RPMI7951 (cell line): ENCODE measurements at places on chromosomes 5 and 9. TPM values are rescaled to one million over a fixed set of nuclear protein-coding genes. Genes with fewer than 3 reads are reported as not detected.

The SMU1 gene
- 27.5 and 28.1 TPM in 2 replicates for total RNA-seq

The STKLD1 gene
- total RNA-seq, result 1.5 and 1.7 TPM in 2 replicates

The EPB41L4A gene
- under 0.01 and 0.12 TPM in 2 replicates for total RNA-seq

The C9orf40 gene
- 7.9 and 8.6 TPM in 2 replicates for total RNA-seq

The SMIM33 gene
- total RNA-seq, result not detected in 2 replicates

The KLF4 gene
- total RNA-seq, result 4.9 and 5.0 TPM in 2 replicates

The TAS2R1 gene
- total RNA-seq, result not detected in 2 replicates

The NFX1 gene
- total RNA-seq, result 14.0 and 16.3 TPM in 2 replicates

- no peak for DNase-seq
Measured at GRCh38 chr9:77960356-77961153, 71.1 kb downstream of the GNAQ start.

DNA sequence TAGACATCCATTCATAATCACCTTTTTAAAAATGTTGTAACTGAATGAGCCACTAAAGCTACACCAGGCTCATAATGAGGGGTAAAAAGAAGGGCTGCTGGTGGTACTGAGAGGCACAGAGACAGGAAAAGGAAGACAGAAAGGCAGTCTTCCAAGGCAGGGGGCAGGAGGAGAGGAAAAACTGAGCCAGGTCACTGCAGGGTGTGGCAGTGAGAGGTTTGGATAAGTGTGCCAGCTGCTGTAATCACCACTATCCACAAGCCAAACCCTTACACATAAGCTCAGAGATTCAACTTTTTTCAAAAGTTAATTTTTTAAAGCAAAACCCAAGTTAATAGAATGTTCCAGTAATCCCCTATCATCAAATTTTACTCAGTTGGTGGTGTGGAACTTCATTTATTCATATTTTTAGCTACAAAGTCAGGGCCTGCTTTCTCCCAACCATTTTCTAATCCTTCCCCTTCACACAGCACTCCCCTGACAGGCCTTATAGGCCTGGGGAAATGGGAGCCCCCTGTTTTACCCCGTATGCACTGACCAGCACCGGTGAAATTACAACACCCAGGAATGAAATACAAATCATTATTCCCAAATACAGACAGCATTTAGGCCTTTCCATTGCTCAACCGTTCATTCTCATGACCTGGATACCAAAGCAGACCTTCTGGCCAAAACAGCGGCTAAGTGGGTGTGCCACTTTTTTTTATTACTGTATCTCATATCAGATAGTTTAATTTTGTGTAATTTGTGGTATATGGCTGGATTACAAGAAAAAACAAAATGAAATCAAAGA is 76.3 kb downstream of the EFNA5 start:
- DNase-seq, result no peak

DNA sequence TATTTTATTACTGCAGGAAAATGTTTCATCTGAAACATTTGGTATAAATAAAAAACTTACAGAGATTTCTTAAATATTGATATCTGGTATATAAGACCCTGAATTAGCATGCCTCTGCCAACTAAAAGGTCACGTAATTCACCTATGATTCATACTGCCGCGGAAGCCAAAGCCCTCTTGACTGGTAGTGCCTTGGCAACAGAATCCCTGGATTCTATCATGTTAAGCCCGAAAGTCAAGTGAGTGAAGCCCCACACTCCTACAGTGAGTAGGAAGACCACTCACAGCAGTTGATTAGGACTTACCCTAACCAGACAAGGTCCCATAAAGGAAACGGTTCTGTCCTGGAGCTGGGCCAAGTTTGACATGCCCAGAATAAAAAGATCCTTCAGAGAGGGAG is 175.6 kb upstream of the NREP start:
- peak; percentile 71 for DNase-seq

DNA sequence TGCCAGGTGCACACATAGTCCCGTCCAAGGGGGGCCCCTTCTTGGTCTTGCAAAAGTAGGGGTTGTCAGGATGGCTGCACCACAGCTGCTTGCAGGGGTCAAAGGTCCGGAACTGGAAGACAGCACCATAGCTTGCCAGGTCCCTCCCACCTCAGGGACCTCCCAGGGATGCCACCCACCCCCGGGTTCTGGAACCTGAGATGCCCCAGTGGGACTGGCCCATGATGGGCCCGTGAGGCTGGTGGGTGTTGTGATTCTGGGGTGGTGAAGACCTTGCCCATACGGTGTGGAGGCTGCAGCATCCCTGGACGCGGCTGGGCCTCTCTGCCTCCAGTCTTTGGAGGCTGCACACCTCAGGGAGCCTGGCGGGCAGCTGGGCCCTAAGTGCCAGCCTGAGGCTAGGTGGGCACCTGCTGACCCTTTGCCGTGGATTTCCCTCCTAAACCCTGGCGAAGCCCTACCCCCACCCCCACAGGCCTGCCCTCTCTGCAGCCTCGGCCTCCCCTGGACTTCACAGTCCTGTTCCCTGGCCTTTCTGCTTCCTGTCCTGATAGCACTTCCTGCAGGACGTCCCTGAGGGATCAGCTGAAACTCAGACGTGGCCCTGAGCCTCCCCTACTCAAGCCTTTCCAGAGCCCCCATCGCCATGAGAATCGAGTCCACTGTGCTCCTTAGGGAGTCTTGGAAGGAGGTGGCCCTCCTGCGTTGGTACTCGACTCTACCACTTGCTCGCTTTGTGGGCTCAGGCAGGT is 92.1 kb downstream of the ZNF354C start:
- DNase-seq, result no peak

DNA sequence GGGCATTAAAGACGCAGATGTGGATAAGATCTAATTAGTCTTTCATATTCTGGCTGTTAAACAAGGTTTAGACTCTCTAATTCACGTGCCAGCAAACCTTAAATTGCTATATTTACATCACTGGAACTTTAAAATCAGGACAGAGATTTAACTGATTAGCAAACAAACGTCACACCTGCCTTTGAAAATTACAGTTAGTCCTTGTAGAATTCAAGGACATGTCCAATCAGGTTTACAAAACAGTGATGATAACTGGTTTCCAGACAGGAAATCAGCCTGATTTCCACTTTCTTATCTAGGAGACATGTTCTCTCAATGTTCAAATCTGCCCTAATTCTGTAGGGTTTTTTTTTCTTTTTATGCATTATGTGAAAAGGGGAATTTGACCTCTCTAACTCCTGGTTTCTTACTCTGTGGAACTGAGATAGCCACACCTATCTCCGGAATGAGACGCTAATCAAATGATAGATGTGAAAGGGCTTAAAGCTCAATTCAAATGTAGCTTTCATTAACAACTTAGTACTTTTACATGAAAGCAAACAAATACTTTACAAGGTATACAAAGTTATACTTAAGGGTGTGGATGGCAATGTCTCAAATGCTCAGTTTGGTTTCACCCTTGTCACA is 26.5 kb downstream of the SPINK5 start:
- no peak for DNase-seq

GRCh38 chr9:31740705-31741104 is 643.7 kb upstream of the ACO1 start:
- DNase-seq, result no peak

- peak; percentile 21 for DNase-seq
Measured at GRCh38 chr5:56140073-56140472, 93.1 kb downstream of the ANKRD55 start.

- peak; percentile 33 for DNase-seq
Measured at GRCh38 chr9:70046274-70047070, 2.8 kb downstream of the MAMDC2 start.

DNA sequence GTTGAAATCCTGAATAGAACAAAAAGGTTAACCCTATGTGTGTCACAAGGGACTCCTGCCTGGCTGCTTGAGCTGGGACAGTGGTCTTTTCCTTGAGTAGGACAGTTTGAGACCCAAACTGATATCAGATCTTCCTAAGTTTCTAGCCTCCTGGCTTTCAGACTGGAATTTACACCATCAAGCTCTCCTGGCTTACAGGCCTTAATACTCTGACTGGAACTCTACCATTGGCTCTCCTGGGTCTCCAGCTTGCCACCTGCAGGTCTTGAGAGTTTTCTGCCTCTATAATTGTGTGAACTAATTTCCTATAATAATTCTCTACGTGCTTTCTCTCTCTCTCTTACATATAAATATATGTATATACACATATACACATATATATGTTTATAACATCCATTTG is 112.5 kb downstream of the PRR16 start:
- no peak for DNase-seq

GRCh38 chr5:173714551-173715428 is 98.3 kb upstream of the BOD1 start:
- DNase-seq, result peak; percentile 78

- peak; percentile 55 for DNase-seq
Measured at GRCh38 chr5:16467363-16468219, 2.0 kb upstream of the ZNF622 start.

- DNase-seq, result peak; percentile 11
Measured at GRCh38 chr9:70079417-70080037, 35.9 kb downstream of the MAMDC2 start.

- DNase-seq, result no peak
Measured at GRCh38 chr9:126906091-126906490, 8.5 kb upstream of the RALGPS1 start.

GRCh38 chr5:122236270-122237040 is 75.6 kb upstream of the SNCAIP start:
- peak; percentile 88 for DNase-seq

DNA sequence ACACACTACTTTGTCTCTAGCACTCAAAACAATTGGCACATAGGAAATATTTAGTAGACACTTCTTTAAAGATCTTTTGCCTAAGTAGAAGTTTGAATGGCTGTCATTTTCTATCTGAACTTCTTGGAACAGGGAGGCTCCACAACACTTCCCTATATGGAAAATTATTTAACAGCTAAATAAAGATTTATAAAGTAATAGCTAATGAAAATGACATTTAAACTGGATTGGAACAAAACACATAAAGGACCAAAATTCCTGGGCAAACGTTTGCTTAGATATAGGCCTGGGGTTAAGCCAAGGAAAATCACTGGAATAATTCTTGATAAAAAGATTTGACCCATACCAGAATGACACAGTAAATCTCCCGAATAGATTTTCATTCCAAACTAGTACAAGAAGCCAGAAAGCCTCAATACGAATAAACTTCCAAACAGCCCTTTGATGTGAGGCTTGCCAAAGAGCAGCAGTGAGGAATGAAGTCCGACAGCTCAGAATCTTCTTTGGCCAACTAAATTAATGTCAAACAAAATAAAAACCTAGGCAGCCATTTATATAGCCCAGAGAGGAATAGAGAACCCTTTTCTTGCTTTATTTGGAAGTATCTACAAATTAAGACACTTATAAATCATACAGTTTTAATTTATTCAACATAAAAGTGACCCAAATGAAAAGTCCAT is 20.3 kb upstream of the RNF180 start:
- DNase-seq, result no peak

DNA sequence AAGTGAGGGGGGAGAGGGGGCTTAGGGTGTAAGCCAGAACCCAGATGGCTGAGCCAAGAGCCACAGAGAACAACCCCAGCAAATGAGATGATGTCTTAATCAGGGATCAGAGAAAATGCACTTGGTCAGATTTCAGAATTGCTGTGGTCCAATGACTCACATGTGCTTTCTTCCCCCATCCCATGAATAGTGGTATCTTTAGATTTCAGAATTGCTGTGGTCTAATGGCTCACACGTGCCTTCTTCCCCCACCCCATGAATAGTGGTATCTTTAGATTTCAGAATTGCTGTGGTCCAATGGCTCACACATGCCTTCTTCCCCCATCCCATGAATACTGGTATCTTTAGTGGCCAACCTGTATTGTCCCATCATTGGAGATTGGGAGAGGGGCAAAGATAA is 59.9 kb downstream of the IRX2 start:
- no peak for DNase-seq

- no peak for DNase-seq
Measured at GRCh38 chr5:91586232-91586631, 203.1 kb upstream of the ARRDC3 start.

DNA sequence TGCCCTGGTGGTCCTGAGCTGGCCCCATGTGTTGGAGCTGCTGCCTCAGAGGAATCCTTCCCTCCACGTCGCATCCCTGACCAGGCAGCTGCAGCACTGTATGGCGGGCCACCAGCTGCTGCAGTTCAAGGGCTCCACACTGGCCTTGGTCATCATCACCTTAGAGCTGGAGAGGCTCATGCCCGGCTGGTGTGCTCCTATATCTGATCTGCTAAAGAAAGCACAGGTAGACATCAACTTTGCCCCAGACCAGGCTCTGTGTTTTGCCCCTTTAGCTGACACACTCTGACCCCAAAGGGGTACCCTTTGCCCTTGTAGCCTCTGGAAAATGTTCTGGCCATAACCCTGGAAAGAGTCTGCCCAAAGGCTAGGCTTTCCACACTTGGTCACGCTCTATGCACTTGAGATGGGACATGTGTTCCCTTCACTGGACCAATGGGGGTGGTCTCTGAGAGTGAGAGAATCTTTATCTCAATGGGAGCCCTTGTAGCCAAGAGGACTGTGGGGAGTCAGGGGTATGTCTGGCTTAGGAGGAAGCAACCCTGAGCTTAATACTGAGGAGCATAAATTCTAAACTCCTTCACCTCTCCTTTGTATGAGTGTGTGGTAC is 4.8 kb downstream of the CCNI2 start:
- DNase-seq, result no peak
